ENCODE measurements at places on chromosomes 7 and 10. TPM values are rescaled to one million over a fixed set of nuclear protein-coding genes. Genes with fewer than 3 reads are reported as not detected.

- no peak for DNase-seq
These were observed 41.4 kb downstream of the NRF1 start for GRCh38 chr7:129652914-129653313.

GRCh38 chr7:23001610-23002009 is 12.3 kb downstream of the HYCC1 start:
- no peak for DNase-seq

DNA sequence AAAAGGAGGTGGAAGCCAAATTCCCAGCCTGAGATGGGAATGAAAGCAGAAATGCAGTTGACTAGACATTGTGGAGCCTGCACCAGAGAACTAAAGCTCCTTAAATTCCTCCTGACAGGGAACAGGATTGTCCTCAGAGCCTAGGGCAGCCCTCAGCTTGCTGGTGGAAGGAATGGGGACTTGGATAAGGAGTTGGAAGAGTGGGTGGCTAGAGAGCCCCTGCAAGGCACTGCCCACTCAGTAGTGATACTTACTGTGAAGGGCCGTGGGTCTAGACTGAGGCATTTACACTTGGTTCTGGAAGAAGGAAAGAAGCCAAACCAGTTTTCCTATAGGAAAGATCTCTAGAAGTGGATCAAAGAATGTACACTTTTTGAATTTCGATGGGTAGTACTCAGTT is 117.6 kb downstream of the PLCE1 start:
- no peak for DNase-seq

The TEX36 gene
- not detected for total RNA-seq

DNA sequence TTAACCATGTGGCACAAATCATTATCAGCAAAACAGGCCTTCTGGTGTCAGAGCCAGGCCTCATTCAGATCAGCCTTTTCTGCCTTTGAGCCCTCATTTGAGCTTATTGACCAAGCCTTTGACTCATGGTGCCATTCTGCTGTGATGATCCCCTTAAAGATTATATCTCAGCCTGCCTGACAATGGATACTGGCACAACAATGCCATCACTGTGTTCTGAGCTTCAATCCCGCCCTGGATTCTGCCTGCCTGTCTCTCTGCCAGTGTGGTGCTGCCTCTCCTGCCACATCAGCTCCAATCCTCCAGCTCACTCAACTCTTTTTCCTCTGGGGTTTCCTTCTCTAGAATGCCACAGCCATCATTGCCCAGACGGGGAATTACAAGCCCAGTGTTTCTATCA is 52.6 kb downstream of the SRI start:
- DNase-seq: no peak

The NCF1 gene
- 3.8 TPM for total RNA-seq

The HYAL4 gene
- not detected for total RNA-seq

Measured in activated naive CD8-positive, alpha-beta T cell treated with anti-CD3 and anti-CD28 coated beads, Interleukin-2, amount 10 ng/mL, durations not matched to agents 7 days and 5 days (primary cell).